ENCODE measurements at places on chromosomes 13 and 19.

- no peak for DNase-seq
These were observed 32.4 kb downstream of the RASA3 start for GRCh38 chr13:114099918-114100445.

DNA sequence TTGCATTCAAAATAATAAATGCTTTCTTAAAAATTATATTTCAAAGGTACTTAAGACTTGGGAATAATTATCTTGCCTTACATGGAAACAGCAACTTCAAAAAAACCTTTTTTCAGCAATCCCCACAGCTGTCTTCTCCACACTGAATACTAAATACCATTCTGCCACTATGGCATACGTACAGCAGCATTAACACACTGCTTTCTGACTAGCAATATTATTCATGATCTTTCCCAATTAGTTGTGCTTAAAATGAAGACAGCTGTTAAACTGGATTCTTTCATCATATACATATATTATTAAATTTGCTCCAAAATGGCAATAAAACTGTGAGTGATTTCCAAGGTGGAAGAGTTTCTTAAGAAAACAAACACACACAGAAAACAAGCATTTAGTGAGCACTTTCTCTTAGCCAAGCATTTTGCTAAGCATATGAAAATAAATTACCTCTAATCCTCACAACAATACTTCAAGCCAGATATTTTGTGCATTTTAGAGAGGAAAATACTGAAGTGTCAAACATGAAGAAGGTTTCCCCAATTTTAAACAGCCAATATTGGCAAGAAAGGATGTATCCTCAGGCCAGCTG, 609.5 kb downstream of the SLITRK1 start:
- DNase-seq = no peak

- no peak for DNase-seq
These were observed 5.5 kb downstream of the ACTMAP start for GRCh38 chr19:40744554-40745401.

DNA sequence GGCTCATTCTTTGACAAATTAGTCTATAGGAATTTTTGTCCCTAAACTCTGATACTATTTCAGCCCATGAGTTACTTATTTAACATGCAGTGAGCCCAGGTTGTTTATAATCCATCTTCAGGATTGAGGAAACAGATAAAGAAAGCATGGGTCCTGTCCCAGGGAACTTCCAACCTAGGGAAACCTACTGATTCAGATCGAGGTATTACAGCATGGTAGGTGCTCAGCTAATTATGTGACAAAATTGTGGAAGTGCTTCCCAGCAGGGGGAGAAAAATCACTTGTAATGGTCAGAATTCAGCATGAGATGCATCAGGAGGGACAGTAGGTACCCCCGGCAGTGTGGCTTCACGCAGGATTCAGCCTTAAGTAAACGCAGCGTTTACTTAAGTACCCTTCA, 171.3 kb downstream of the NUFIP1 start:
- no peak for DNase-seq

- DNase-seq = no peak
These were observed 152.3 kb downstream of the TM9SF2 start for GRCh38 chr13:99653526-99653925.

- no peak for DNase-seq
These were observed 526.6 kb downstream of the KLF12 start for GRCh38 chr13:73607489-73608156.

- no peak for DNase-seq
These were observed 314.1 kb downstream of the KLF5 start for GRCh38 chr13:73372666-73373627.

GRCh38 chr19:35115177-35115951, at the start of gene FXYD3:
Gene FXYD3, plus strand, starts transcription at chr19:35115823. Its CDS starts 3,554 bp downstream, at chr19:35119377.
- no peak for DNase-seq

- DNase-seq = no peak
These were observed 477 bp downstream of the NFILZ start for GRCh38 chr19:8630796-8631424.

- DNase-seq = no peak
These were observed 88.1 kb downstream of the FLT1 start for GRCh38 chr13:28406733-28407266.

DNA sequence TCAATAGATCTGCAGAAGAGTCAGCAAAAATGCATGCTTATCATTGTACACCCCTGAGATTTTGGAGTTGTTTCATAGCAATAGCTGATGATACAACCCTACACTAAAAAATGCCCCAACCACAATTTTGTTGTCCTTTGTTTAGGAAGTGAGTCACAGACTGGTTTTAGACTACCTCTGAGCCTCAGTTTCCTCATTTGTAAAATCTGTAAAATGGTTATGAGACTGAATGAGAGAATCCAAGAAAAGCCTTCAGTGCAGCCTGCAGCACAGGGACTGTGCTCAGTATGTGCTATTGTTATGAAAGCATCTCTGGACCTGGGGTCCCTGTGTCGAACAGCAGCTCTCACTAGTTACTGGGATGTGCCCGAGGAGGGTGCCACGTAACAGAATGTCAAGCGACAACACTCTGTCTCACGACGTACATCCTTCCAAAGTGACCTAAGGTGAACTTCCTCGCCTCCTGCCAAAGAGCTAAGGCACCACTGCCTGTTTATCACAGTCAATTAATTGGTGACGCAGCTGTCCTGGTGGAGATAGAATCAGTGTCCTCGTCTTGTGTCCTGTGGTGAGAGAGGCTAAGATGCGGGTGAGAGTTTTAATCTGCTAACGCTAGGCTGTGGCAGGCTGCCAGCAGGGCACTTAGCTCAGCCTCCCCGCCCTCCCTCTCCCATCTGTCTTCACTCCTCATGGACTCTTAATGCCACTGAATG, 18.1 kb downstream of the DHRS12 start:
- DNase-seq = no peak

- no peak for DNase-seq
These were observed 7.1 kb upstream of the ERVV-2 start for GRCh38 chr19:53037101-53038097.

DNA sequence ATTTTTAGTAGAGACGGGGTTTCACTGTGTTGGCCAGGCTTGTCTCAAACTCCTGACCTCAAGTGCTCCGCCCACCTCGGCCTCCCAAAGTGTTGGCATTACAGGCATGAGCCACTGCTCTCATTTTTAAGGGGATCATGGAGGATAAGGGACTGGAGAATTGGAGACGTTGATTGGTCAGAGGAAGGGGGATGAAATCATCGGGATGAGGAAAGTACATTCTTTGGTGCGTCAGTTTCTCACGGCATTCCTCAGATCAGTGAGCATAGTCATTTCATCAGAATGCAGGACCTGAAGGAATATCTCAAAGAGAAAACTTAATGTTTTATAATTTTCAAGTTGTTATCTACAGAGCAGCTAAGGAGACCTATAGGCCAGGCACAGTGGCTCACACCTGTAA, 14.0 kb downstream of the ZNF114 start:
- no peak for DNase-seq

DNA sequence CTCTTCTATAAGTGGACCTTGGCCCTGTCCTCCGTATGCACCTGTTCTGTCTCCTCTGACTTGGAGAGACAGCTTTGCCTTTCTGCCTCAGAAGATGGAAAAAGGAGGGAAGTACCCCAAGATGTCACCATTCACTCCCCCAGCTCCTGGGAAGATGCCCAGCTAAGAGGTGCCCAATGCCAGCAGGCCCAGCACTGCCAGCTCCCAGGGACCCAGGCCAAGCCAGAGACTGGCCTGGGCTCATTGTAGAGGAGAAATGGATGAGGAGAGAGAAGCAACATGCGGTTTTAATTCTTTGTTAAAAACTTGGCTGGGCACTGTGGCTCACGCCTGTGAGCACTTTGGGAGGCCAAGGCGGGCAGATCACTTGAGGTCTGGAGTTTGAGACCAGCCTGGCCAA, 111.5 kb upstream of the ZNF507 start:
- DNase-seq = no peak

GRCh38 chr19:39916851-39917396, 17.5 kb downstream of the FCGBP start:
- DNase-seq = no peak

GRCh38 chr13:97600458-97601075, 166.6 kb downstream of the RAP2A start:
- no peak for DNase-seq

DNA sequence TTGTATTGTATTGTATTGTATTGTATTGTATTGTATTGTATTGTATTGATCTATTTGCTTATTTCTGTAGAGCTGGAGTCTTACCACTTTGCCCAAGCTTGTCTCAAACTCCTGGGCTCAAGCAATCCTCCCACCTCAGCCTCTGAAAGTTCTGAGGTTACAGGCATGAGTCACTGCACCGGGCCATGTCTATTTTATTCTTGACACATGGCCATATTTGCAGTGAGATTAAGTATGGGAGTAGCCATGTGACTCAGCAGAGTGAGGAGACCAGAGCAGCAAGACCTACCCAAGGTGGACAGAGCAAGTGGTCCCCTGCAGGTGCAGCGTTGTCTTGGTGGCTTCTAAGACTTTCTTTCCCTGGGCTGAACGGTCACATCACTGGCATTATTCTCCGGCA, 49.1 kb upstream of the UBAC2 start:
- no peak for DNase-seq

DNA sequence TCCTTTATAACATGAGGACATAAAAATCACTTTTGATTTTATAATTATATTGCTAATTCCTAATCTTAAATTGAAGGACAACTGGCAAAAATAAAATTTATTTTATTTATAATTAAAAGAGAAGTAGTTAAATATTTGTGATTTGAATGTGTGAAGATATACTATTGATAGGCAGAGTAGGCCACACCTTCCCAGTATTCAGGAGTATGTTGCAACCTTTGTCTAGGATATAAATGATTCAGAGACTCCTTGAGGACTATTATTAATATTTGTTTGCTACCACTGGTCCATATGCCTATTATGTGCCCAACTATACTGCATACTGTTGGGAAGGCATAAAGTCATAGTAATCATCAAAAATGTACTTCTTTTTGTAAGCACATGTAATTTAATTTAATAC, 94.2 kb downstream of the CDADC1 start:
- DNase-seq = no peak

DNA sequence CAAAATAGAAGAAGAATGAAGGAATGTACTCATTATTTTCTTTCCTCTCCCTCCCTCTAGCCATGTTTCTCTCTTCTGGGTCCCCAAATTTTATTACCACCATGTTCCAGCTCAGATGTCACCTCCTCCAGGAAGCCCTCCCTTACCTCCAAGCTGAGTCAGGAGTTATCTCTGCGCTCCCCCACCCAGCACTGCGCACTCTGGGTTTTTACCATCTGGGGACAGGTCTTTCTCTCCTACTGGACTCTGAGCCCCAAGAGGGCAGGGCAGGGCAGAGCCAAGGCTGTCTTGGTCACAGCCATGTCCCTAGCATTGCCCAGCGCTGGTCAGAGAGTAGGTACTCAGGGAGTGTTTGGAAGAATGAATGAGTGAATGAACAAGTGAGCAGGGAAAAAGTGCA, 2.9 kb downstream of the GNG8 start:
- DNase-seq = no peak

DNA sequence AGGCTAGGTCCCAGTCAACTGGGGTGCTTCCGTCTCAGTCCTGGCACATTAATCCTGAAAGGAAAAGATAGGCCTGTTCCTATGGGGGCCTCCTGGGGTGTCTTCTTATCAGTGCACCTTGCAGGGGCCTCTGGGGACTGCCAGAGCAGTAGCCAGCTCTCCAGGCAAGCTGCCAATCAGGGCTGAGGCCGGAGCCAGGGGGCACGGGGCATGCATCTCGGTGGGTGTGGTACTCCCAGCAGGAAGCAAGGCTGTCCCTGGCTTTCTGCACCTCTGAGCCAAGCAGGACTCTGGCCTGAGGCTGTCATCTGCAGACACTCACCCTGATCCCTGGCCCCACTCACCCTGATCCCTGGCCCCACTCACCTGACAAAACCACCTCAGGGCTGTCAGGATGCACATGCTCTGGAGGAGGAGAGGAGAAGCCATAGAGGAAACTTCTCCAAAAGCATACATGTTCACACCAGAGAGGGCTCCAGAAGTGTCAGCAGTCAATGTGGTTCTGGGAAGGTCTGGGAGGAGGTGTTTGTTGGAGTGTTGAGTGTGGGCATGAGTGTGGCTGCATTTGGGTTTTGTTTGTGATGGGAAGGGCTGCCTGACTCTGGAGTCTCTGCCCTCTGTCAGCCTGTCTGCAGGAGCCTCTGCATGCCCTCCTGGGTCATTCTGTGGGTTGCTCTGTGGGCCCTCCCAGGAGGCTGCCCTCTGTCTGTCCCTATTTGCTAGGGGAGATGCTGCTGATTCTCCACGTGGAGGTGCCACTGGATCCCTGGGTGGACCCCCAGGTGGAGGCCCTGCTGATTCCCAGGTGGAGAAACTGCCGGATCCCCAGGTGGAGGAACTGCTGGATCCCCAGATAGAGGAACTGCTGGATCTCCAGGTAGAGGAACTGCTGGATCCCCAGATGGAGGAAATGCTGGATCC, 22.7 kb upstream of the KCTD15 start:
- no peak for DNase-seq

DNA sequence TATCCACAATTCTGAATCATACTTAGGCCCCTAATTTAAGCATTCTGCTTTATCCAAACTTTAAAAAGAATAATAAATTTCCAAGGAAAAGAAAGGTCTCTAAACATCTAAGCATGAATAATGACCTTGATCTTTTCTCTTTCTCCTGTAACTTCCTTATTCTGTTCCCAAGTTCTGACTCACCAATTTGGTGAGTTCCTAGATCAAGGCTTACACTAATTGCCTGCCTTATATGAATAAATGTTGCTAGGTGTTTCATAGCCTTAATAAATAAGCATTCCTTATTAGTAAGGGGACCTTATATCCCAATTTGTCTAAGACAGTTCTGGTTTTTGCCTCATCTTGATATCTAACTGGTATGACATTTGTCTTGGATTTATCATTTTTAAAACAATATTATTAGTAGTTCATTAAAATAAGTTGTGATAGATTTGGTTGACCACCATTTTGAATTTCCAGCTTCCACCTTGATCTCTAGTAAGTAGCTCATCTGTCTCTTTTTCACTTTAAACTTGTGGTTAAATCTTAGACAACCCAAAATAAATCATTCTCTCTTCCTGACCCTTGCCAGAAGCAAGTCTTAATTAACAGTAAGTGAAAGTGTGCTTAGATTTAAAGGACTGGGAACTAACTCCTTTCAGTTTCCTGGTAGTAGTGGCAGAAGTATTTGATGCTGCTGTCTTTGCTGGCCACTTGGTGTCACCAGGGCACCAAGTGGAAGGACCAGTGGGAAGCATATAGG, 121.2 kb upstream of the MLNR start:
- no peak for DNase-seq

DNA sequence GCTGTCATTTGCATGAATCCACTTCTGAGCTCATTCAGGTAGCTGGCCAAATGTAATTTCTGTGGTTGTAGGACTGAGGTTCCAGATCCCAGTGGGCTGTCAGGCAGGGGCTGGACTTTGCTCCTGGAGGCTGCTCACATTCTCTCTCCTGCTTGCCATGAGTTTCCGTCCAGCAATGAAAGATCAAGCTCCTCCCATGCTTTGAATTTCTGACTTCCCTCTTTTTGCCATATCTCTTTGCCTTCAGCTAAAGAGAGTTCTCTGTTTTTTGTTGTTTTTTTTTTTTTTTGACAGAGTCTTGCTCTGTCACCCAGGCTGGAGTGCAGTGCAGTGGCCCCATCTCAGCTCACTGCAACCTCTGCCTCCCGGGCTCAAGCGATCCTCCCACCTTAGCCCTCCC, 76.9 kb downstream of the ING1 start:
- no peak for DNase-seq

Measured in stimulated activated naive CD4-positive, alpha-beta T cell (primary cell).